HT1080 (cell line): ENCODE measurements at places on chromosomes 6 and 20.

- no peak for DNase-seq
These were observed 147.3 kb upstream of the PMEPA1 start for GRCh38 chr20:57857118-57857517.

- peak; percentile 60 for DNase-seq
These were observed 2.8 kb upstream of the FANCE start for GRCh38 chr6:35449287-35449881.

GRCh38 chr20:43963872-43964791 lies 49.5 kb downstream of the TOX2 start:
- no peak for DNase-seq

GRCh38 chr20:58012731-58013510 lies 215.5 kb downstream of the ANKRD60 start:
- DNase-seq, result no peak

GRCh38 chr20:38228436-38228835 lies 32.1 kb downstream of the KIAA1755 start:
- peak; percentile 25 for DNase-seq

DNA sequence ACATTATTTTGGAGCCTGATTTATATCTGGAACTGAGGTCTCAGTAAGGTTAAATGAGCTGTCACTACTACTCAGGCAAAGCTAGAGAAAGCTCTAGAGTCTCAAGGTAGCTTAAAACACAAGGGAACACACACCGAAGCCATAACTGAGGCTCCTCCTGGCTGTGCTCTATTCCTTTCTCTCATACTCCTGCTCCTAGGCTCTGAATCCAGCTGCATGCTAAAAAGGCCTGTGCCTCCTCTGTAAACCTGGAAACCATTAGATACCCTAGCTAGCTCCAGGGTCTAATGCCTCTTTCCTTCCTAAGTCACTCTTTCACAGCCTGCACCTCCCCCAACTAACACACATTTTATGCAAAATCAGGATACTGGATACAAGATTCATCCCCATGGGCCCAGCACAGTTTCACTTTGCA lies 17.1 kb downstream of the RIPOR2 start:
- no peak for DNase-seq

DNA sequence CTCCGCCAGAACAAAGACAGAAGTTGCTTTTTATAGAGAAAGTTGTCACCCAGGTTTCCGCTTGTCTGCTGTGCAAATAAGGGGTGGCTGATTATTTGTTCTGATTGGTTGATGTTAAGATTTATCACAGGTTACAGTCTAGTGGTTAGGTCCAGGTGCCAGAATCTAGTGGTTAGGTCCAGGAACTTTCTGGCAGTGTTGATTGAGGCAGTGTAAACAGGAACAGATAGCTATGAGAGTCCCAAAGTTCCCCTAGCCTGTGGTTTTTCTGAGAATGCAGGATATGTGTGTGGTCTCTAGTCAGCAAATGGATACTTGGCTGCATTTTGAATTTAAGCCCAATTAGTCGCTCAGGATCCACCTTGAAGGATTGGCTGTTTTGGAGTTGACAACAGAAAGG lies 148.0 kb downstream of the TMEM200A start:
- peak; percentile 85 for DNase-seq

DNA sequence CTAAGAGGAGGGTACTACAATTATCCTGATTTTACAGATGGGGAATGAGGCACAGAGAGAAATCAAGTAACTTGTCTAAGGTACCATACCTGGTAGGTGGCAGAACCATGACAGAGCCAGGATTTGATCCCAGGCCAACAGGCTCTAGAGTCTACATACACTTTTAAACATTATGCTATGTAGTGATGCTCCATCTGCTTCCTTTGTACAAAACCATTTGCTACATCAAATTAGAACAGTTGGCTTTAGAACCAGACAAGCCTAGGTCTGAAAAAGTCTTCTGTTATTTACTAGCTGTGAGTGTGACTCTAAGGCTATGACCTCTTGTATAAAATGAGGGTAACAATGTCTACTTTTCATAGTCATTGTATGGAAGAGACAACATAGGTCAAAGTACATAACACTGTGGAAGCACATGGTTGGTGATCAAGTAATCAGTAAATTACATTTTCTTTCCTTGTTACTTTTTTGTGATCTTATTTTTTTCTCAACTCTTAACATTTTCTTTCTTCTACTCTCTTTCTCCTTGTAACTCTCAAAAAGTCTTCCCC lies 122.1 kb downstream of the PDSS2 start:
- DNase-seq, result no peak

DNA sequence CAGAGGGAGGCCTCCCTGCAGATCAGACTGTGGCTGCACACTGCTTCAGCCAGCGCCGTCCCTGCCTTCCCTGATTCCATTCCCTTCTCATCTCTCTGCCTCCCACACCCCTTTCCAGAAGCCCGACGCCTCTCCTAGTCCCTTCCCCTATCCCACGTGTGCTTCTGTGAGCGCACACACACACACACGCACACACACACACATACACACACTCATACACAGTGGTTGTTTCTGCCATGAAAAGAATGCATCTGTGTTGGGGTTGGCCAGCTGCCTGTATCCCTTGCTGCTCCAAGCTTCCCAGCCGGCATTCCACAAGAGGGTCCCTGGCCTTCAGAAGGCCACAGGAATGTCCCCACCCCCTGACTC lies 51.7 kb downstream of the MOCS1 start:
- peak; percentile 83 for DNase-seq

GRCh38 chr6:17650656-17651309 lies 50.7 kb downstream of the FAM8A1 start:
- DNase-seq, result no peak

DNA sequence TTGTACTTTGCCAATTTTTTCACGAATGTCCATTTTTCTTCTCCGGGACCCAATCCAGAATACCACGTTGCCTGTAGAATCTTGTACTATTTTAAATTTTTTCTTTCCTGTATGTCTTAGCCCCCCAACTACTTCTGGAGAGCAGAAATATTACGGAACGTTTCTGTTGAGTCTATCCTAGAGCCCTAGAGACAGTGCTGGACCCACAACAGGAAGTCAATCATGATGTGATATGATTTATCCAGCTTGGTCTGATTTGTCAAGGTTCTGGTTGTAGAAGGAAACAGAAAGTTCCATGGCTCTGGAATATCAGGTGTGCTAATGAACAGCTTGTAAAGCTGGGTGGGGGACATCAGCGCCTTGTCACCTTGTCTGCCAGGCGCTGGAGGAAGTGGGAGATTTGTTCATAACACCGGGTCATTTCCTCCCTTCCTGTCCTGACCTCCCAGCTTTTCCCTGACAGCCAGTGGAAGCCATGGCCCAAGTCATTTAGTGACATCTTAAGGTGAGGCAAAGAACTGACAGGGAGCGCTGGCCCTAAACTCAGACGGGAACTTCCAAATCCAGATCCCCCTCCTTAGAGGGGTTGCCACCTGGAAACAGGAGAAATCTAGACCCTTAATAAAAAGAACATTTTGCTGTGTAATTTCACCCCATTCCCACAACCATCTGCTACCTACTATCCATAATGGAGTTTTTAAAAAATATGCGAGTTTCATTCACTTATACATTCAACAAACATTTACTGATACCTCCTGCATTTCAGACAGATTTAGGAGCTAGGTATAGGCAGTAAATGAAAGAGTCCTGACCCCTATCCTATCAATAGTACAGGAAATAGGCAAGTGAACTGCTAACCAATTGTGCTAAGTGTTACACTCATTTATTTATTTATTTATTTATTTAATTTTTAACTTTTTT lies 130.5 kb downstream of the ZFP64 start:
- peak; percentile 67 for DNase-seq

GRCh38 chr20:9447182-9447581 lies 67.2 kb upstream of the LAMP5 start:
- peak; percentile 29 for DNase-seq

GRCh38 chr20:24693466-24694156 lies 224.2 kb downstream of the SYNDIG1 start:
- DNase-seq, result no peak

GRCh38 chr20:13545790-13546189 lies 92.9 kb downstream of the TASP1 start:
- no peak for DNase-seq

DNA sequence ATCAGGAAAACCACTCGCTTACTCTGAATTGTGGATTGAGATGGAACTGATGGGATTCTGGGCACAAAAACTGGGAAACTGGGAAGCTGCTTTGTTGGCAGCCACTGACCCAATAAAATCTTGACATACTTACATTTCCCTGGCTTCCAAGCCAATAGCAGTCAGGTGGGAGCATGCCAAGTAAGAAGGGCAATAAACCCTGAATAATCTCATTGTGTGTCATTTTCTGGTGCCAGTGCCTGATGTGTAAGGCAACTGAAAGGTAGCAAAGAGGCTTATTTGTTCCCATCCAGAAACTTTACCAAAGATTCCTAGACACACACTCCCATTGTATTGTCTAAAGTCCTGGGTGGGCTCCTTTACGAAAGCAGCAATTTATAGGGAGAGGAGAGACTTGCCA lies 93.2 kb downstream of the TBX18 start:
- DNase-seq, result peak; percentile 17

GRCh38 chr6:136576821-136577220 lies 26.6 kb upstream of the MAP7 start:
- DNase-seq, result no peak

DNA sequence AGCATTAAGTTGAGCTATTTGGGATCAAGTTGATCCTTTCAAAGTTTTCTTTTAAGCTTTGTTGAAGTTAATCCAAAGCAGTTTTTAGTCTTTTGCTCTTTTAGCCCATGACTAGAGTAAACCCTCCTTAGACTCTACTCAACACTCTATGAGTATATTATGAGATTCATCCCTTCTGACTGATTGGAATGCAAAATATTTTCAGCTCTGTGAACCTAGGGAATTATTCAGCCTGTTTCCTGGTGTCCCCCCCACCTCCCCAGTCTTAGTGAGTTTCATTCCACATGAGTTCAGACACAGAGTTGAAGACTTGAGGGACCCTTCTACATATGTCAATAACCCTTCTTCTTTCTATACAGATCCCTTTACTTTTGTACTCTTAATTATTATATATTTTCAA lies 413.7 kb downstream of the RFPL4B start:
- DNase-seq, result no peak

DNA sequence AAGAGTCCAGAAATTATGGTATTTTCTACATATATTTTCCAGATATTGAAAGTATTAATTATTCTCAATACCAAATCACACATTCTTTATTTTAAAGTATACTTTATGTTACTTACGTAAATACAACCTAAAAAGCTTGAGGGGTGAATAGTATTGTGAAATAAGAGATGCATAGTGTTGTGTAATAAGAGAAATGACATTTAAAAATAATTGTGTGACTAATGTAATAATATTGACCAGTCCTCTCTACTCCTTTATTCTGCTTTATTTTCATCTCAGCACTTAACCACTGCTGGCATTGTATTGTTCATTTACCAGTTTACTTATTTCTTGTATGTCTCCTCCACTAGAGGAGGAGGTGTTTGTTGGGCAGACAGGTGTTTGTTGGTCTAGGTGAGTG lies 135.6 kb downstream of the EYA4 start:
- DNase-seq, result no peak

DNA sequence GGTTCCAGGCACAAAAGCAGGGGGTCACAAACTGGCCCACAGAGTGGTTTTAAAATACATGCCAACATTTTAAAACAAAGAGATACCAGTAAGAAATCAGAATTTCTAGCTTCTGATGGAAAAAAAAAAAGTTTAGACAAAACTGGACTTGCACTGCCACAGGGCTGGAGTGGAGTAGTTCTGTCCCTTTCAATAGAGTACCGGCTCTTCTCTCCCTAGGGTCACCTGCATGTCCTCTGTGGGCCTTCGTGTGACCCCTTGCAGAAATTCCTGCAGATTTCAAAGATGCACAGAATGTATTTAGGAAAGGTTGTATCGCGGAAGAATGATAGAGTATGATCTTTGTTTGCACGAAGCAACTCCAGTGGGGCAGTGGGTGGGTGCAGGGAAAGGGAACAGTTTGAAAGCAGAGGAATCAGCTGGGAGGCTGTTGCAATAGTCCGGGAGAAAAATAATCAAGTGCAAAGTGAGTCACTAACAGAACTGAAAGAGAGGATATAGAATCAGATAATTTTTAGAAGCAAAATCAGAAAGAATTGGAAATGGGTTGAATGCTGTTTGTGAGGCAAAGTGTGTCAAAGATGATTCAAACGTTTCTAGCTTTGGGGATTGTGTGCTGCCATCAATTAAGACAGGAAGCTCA lies 97.3 kb upstream of the STXBP5 start:
- peak; percentile 42 for DNase-seq

DNA sequence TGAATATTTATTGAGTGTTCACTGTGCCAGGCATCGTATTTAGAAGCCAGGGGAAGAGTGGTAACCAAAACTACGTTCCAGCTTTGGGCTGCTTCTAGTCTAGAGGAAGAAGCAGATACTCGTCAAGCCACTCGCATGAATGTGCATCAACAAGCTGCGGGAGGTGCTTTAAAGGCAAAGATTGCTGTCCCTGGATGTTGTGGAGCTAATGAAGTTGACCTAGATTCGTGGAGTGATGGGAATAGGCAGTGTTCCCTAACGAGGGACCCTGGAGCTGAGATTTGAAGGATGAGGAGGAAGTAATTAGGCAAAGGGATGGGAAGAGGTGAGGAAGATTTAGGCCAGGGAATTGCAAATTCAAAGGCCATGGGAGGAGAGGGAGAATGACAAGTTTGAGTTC lies 118.9 kb downstream of the TMEM170B start:
- no peak for DNase-seq
